ENCODE measurements at places on chromosomes 7 and 10. TPM values are rescaled to one million over a fixed set of nuclear protein-coding genes. Genes with fewer than 3 reads are reported as not detected.

DNA sequence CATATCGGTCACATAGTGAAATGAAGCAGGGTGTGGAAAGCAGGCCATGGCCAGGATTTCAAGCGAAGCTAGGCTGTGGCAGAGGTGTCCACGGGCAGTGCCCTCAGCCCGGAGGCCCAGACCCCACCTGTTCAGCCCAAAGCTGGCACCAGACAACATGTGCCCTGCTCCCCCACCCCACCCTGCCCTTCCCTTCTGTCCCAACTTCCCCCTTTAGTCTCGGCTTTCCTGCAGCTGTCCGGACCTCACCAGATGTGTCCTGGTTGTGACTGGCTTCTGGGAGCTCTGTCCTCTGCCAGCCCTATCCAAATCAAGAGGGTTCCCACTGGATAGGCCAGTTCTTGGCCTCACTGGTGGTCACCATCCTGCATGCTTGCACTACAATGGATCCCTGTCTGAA is 37.3 kb downstream of the ADAM12 start:
- no peak for DNase-seq

DNA sequence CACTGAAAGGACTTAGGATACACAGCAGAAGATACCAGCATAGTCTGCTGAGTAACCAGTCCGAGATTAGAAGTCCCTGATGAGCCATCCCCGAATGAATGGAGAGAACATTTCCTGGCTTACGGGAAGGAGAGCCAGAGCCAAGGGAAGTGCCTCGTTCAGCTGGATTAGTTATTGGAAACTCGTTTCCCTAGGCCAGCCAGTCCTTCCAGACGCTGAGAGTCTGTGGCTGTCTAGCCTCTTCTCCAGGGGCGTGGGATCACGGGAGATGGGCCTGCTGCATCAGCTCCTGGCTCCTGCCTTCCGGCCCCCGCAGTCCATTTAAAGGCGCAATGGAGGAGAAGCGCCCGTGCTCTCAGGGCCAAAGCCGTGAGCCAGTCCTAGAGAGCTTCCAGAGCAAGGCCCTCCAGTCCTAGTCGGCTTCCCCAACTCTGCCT is 712.8 kb downstream of the PARD3 start:
- no peak for DNase-seq

- DNase-seq, result no peak
Measured at GRCh38 chr7:158410720-158411119, 176.9 kb downstream of the PTPRN2 start.

GRCh38 chr10:50552771-50553535 is 70.8 kb downstream of the SGMS1 start:
- DNase-seq, result no peak

DNA sequence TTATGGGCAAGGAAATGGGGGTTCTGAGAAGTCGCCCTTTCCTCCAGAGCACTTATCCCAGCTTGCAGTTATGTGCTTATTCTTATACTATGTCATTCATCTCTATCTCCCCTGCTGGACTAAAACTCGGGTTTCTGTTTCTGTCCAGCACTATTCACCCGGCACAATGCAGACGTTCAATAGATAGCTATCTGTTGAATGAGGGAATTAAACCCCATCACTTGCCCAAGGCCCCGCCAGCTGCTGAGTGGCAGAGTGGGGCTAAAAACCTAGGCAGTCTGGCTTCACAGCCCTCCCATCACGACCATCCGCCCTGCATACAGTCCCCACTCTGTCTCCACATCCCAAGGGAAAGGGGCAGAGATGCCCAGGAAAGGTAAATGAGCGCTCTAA is 5.4 kb downstream of the SLIT1 start:
- no peak for DNase-seq

- DNase-seq, result no peak
Measured at GRCh38 chr7:34330308-34330707, 327.7 kb upstream of the NPSR1 start.

The LRRN3 gene
- 2.7 TPM for total RNA-seq

The GBX1 gene
- not detected for total RNA-seq

The NPY gene
- total RNA-seq, result not detected

Data from omental fat pad (tissue), 4 donors.